ENCODE measurements at places on chromosomes 12 and 14.

- peak; percentile 43 for DNase-seq
Observed at GRCh38 chr14:65940056-65940735, 527.7 kb downstream of the FUT8 start.

DNA sequence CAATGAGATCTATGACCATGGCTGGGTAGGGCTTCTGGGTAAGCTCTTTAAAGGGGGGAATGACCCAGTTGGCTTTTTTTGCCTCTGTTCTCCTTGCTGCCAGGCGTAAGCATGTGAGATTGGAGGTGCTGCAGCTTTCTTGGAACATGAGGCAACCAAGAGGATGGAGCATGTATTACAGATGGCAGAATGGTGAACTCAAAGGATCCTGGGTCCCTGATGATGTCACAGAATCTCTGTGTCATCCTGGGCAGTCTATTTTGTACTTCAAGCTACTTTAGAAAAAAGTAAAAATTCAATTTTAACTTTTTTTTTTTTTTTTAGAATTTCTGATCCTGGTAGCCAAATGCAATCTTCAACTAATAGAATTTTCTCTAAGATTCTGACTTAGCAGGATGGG lies 8.0 kb downstream of the KRT82 start:
- DNase-seq, result peak; percentile 62

DNA sequence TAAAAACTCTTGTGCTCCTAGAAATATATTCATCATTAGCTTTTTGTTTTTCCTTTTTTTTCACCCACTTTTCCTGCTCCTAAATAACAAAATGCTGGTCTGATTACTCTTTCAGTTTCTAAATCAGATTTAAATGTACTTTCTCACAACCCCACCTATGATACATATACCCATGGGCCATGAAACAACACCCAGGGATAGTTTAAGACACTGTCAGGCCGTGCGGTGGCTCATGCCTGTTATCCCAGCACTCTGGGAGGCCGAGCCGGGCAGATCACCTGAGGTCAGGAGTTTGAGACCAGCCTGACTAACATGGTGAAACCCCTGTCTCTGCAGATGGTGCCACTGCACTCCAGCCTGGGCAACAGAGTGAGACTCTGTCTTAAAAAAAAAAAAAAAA lies 1.6 kb upstream of the NUMB start:
- no peak for DNase-seq

- no peak for DNase-seq
Observed at GRCh38 chr14:89681086-89682018, 264.3 kb upstream of the FOXN3 start.

GRCh38 chr12:3810540-3810939 lies 57.6 kb upstream of the CRACR2A start:
- no peak for DNase-seq

DNA sequence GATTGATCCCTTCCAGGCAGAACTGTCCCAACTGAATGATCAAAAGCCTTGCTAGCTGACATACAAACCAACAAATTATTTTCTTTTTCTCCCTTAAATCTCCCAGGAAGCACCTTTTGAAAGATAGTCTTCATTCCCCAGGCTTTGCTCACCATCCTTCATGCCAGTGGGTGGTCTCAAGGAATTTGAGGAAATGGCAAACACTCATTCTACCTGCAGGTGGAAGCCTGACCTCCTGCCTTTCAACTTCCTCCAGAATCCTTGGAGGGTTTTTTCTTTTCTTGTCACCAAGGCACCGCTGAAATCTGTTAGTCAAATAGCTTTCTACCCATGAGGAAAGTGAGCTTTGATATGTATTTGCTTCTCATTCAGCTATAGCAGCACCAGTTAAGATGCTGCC lies 128.5 kb downstream of the WIF1 start:
- no peak for DNase-seq

GRCh38 chr14:38336298-38336697 lies 80.4 kb upstream of the CLEC14A start:
- no peak for DNase-seq

- no peak for DNase-seq
Observed at GRCh38 chr14:71665157-71665556, 267.1 kb upstream of the RGS6 start.

- no peak for DNase-seq
Observed at GRCh38 chr14:54253195-54253947, 143.4 kb upstream of the CDKN3 start.

- no peak for DNase-seq
Observed at GRCh38 chr12:113889076-113889475, 77.0 kb downstream of the RBM19 start.

DNA sequence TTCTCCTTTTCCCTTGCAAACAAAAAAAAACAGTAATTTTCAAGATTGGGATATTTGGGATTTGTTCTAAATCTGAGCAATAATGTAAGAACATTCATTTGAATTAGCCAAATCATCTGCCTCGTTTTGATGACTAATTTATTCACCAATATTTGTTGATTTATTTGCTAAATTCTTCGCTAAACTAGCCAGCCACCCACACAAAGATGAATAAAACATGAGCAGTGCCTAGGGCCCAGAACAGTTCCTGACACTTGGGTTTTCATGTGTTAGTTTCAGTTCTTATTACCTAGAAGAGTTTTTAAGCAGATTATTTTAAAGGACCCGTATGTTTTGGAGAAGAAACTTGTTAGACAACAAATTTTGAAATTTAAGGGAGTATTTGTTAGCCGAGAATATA lies 1.4 kb downstream of the ETNK1 start:
- peak; percentile 11 for DNase-seq

DNA sequence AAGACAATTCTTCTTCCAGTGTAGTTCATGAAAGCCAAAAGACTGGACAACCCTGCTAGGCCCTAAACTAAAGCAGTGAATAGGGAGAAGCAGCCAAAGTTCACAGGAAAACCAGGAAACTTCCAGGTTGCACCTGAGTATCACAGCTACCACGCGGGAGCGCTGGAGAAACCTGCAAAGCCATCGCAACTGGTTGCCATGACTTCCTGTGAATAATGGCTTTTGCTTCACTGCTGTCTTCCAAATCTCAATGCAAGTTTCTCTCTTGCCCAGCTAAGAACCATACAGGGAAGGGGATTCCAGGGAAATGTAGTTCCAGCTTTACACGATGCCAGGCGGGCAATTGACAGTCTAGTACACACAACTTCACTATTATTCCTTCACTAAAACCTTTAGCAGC lies 114.1 kb downstream of the GXYLT1 start:
- no peak for DNase-seq

DNA sequence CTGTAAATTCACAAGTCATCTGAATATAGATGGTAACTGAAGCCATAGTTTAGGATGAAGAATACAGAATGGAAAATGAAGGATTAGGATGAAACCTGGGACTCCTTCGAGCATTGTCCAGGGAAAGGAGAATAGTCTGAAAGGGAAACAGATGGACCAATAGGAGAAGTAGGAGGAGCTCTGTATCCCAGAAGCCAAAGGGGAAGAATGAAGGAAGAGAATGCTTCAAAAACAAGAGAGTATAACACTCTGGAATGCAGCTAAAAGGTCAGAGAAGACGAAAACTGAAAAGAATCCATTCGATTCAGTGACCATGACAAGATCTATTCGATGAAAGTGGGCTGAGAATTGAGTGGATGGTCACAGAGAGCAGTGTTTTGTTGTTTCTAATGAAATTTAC lies 1.0 kb downstream of the GMFB start:
- DNase-seq, result no peak

GRCh38 chr14:69877492-69877891 lies 1.7 kb upstream of the SMOC1 start:
- DNase-seq, result peak; percentile 27

DNA sequence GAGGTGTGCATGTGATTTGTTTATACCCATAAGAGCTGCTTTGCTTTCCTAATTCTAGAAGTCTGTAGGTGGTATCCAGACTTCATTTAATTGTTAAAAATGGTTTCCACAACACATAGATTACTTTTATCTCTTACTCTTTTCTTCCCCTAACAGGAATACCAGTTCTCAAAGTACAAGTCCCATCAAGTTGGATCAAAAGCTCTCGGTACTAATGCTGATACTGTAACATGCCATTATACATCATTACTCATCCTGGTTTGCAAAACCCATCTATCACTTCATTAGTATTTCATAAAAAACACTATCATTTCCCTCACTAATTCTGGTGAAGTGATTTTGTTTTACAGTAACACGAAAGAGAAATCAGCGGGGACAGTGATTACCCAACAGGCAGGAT lies 94.3 kb downstream of the PPP2R5E start:
- DNase-seq, result no peak

DNA sequence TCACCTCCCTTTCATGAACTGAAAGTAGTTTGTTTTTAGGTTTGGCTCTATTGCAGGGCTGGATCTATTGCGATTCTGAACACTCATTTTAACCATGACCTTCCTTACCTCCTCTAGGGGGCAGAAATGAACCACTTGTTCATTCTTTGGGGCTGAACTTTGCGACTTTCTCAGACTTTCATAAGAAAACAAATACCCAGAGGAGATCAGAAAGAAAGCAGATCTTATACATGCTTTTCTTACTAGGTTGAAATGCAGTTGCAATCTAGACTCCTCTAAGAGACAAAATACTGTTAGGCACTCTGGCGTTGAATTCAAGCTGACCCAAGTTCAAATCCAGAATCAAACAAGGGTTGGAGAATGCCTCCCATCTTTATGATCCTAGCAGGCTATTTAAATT lies 32.6 kb upstream of the PLEKHG3 start:
- DNase-seq, result peak; percentile 45

- no peak for DNase-seq
Observed at GRCh38 chr14:53491256-53491883, 338.2 kb upstream of the DDHD1 start.

DNA sequence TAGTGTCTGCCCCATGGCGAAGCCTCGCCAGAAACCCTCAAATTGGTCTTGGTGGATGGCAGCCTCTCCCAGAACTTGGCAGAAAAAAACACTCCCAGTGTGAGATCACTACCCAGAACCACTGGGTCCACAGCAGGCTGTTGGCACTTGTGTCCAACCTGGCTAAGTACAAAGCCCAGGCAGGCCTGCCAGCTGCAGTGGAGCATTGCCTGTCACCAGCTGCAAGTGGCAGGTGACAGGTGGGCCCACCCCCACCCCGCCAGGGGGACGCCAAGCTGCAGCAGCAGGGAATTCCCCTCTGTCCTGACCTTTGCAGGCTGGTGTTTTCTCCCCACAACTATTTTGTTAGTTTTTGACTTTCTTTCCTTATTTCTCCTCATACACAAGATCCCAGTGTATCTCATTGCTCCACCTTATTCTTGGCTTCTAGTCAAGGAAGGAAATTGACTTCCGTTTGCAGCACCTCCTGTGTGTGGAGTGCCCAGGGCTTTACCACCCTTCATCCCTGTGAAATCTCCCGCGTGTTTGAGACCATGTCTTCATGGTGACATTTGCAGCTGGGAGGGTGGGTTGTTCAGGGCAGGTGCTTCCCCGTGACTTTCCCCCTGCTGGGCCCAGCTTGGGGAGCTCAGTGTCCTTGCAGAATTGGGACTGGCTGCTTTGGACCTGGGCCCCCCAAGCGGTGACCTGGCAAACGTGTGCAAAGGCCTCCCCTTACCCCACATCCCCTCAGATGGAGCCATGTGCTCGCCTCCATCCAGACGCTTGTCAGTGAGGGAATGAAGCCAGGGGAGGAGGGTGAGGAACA lies 73.8 kb upstream of the RIN3 start:
- DNase-seq, result no peak

- DNase-seq, result no peak
Observed at GRCh38 chr14:35932659-35933159, 106.6 kb downstream of the BRMS1L start.

DNA sequence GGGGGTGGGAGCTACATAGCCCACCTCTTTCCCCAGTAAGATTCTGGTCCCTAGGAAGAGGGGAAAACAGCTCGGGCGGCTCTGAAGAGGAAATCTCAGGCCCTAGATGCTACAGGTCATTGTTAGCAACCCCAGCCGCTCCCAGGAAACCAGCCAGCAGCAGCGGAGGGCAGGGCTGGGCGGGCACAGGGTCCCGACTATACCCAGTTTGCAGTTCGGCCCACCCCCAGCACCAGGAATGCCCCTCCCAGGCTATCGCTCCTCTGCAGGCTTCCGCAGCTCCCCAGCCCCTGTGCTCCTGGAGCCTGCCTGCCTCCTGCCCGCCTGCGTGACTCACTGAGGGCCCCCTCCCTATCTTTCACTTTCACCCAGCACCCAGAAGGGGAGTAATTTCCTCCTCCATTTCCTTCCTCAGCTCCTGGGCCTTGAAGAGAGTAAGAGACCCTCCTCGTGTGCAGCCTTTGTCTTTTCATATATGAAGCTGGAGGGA lies 27.2 kb upstream of the PNMA1 start:
- DNase-seq, result peak; percentile 90

DNA sequence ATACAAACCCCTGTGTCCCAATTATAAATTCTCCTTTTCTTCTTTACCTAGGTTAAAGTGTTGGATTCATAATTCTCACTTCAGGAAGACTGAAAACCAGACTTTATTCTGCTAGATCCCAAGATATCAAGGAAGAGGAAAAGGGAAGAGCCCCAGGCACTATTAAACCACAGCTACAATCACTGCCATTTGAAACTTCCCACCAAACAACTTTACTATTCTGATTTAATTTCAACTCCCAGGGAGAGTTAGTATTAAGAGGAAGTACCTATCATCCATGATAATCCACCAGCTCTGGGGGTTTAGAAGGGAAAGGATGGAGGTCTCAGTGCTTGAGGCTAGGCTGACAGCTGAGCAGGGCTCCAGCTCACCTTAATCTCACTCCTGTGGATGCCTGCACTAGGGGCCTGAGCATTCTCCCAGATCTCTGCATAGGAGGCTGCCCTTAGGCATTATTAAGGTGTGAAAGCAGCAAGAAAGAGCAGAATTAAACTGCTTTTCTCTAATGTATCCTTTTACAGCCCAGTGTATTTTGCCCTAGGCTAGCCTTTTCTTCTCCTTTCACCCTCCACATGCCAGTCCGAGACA lies 52.9 kb downstream of the MYF5 start:
- no peak for DNase-seq

GRCh38 chr12:26088998-26089397 lies 35.8 kb downstream of the BHLHE41 start:
- no peak for DNase-seq

DNA sequence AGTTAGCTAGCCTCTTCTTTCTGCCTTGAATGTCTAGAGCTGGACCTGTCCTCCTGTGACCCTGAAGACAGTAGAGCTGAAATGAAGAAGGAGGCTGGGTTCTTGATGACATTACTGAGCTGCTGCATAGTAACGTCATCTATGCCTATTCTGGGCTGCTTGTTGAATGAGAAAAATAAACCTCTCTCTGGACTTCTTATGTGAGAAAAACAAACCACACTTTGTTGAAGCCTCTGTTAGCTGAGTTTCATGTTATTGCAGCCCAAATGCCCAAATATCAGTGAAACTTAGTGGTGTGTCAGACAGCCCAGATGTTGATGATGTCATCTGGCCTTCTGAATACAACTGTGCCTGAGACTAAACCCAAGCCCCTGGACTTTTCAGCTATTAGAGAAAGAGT lies 67.0 kb upstream of the MAX start:
- no peak for DNase-seq

DNA sequence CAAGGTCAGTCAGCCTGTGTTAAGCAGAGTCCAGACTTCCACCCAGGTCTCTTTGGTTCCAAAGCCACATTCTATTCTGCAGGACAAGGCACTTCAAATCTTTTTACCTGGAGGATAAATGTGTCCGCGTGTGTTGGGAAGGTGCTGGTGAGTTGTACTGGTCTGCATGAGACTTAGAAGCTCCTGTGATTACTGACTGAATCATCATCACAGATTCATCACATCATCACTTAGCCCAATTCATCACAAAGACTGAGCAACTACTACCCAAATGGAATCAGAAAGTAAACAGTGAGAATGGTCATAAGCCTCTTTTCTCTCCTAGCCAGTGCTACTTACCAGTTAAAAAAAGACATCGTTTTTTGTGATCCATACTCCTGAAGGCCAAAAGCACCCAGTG lies 5.3 kb downstream of the SLC15A5 start:
- no peak for DNase-seq

GRCh38 chr14:26175658-26176057 lies 422.2 kb downstream of the NOVA1 start:
- no peak for DNase-seq
